ENCODE measurements at places on chromosomes 12 and 14.

DNA sequence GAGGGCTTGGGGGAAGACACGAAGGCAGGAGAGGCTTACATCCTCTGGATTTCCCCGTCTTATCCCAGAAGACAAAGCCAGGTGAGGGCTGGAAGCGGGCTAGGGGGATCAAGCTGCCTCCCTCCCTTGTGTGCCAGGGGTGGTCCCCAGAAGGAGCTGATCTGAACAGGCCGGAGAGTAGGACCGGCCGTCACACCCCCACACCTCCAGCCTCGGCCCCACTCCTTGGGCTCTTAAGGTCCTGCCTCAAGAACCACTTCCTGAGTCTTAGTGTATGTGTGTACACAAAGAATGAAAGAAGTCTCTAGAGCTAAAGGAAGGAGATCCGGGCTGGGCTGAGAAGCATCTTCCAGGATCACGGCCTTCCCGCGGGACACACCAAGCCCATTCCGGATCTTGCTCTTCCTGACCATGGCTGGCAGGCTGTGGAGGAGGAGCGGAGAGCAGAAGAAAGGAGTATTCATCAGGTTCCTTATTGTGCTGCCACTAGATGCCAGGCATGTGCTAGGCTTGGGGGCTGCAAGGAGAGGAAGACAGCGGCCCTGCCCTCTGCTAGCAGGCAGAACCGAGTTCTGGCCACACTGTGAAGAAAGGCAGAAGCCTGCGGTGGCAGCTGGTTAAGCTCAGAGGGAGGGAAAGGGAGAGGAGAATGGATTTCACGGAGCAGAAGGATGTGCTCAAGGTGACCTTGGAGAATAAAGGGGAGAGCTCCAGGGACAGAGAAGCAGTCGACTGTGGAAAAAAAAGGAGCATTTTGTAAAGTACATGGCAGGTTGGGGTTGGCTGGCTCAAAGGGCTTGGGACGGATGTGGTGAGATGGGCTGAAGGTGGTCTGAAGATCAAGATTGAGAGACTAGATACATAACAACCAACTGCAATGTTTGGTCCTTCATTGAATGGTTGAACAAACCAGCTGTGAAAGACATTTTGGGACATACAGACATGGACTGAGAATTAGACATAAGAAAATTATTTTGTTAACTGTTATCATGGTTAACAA, 1.3 kb upstream of the CD63 start:
- no peak for DNase-seq

DNA sequence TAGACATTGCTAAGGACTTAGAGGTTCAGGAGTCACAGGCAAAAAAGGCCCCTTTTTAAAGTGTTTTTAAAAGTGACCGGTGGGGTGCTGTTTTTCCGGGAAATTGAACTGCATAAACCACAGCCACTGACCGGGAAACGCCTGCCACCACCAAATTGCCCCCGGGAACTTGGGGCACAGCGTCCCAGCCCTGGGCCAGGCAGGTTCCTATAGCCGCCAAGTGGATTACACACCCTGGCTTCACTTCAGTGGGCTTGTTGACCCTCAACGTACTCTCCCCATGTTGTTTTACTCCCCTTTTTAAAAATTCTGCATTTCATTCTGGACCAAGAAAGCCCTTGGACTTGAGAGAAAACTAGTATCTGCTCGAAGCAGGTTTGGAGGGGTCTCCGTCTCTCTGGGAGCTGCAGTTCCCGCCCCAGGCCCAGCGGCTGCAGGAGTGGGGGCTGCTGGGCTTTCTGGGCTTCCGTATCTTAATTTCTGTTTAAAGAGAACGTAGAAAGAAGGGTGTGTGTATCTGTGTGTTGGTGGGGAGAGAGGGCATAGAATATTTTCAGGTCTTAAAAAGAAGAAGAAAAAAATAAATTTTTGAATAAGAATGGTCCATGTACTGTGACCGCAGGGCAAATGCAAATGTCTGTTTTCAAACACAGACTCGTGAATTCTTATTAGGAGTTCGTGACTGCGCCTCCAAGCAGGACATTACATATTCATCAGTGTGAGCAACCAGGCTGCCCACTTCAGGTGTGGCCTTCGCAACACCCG, 82.9 kb downstream of the PAPOLA start:
- DNase-seq = no peak

- no peak for DNase-seq
These were observed 16.1 kb downstream of the FGD6 start for GRCh38 chr12:95201056-95201670.

GRCh38 chr12:122840580-122841513, 5.6 kb downstream of the HIP1R start:
- no peak for DNase-seq

GRCh38 chr12:82132390-82132789, 225.8 kb downstream of the CCDC59 start:
- DNase-seq = no peak

DNA sequence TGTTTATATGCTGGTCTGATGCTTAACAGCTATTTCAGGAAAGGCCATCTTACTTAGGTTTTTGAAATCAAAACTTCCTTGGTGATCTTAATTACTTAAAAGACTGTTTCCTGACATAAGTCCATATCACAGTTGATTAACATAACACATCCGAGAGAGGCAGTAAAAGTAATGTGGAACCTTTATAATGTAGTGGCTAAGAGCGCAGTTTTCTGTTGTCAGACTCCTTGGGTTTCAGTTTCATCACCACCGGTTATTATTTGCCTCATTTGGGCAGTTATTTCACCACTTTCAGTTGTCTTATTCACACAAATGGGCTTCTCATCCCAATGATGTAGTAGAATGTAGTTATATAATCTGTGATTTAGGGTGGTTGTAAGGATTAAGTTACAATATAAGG, 30.9 kb downstream of the TBC1D15 start:
- DNase-seq = no peak

GRCh38 chr14:41457393-41457792, 149.3 kb upstream of the LRFN5 start:
- DNase-seq = no peak

DNA sequence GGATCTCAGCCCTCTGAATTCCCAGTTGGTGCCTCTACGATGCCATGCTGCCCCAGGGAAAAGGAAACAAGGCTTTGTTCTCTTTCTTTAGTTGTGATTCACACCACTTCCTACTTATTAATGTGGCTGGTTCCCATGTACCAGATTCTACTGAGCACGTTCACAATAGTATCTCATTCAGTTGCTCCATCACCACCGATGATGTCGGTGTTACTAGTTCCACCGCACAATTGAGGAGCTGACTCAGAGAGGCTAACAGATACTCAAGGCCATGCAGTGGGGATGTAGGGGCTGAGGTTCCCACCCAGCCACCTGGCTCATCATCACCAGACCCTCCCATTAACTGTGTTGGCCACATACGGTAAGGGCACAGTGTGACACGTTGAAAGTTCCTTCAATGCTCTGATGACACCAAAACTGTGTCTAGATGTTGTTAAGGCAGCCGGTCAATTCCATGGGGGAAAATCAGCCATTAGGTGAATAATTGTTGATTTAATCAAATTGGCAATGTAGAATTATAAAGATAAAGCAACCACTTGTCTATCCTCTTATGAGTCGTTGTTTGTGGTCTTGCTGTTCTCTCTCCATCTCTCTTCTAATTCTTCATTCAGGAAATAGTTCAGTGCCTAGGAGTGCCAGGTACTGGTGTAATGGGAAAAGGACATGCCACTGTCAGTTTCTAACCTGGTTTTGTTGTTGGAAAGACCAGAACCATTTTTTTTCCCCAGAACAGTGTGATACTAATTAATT, 244.2 kb upstream of the CRY1 start:
- DNase-seq = no peak

DNA sequence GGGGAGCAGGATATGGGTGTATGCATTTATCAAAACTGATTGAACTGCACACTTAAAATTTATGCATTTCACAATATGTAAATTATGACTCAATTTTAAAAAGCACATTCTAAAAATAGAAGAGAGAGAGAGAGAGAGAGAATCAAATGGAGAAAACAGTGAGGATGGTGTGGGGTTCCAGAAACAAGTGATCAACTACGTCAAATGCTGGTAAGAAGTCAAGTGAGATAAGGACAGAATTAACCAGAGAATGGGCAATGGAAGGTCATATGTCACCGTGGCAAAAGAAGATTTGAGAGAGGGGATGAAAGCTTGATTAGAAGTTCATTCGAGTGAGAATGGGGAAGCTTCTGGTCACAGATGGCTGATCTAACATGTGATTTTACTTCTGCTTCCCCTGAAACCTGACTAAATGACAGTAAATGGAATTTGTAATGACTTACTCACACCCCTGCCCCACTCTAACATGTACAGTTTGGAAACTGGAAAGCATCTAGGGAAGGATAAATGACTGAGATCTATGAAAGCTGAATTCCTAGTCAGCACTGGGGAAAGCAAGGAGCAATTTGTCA, 276.5 kb upstream of the AMIGO2 start:
- no peak for DNase-seq

GRCh38 chr12:29589851-29590250, 92.4 kb upstream of the OVCH1 start:
- DNase-seq = no peak

DNA sequence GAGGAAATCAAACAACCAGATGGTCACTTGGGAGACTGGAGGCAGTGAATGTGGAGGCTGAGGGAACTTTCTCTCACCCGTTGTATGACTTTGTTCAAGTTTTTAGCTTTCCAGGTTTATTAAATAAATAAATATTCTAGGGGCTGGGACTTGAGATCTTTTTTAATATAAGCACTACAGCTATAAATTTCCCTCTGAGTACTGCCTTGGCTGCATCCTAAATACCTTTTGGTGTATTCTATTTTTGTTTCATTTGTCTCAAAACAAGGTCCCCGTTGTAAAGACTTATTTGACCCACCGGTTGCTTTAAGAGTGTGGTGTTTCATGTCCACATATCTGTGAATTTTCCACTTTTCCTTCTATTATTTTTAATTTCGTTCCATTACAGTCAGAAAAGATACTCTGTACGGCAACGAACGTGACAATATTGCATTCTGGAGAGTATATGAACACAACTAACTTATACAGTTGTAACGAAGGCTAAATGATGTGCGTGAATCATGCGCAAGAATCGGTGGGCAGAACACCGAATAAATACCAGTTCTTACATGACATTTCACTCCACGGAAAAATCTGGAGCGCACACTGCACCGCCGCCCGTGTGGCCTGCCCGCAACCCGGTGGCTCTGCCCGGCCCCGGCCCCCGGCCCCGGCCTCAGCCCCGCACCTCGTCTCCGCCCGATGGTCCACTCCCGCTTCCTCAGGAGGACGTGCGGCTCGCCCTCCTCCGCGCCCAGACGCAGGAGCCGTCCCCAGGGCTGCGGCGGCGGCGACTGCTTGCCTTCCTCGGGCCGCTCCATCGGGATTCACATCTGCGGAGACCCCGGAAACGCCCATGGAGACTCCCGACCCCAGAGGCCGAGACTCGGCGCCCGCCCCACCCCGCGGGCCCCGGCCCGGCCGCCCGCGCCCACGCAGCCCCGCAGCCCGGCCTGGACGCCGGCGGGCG, 602 bp downstream of the CHFR start:
- no peak for DNase-seq

GRCh38 chr12:127035011-127035879, 1231.7 kb upstream of the TMEM132C start:
- no peak for DNase-seq

DNA sequence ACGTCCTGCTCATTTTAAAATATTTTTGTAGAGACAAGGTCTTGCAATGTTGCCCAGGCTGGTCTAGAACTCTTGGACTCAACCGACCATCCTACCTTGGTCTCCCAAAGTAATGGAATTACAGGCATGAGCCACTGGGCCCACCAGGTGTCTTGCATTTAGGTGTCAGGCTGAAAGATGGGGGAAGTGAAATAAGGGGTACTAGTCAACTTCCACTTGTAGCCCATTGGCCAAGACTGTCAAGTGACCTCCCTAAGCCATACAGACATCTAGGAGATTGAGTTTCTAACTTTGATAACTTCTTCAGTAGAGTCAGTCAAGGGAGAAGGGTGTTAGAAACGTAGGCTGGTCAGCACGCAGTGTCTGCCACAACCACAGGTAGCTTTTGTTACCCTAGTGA, 32.0 kb downstream of the ARF6 start:
- no peak for DNase-seq

GRCh38 chr12:28130625-28131598, 59.3 kb upstream of the CCDC91 start:
- DNase-seq = no peak

DNA sequence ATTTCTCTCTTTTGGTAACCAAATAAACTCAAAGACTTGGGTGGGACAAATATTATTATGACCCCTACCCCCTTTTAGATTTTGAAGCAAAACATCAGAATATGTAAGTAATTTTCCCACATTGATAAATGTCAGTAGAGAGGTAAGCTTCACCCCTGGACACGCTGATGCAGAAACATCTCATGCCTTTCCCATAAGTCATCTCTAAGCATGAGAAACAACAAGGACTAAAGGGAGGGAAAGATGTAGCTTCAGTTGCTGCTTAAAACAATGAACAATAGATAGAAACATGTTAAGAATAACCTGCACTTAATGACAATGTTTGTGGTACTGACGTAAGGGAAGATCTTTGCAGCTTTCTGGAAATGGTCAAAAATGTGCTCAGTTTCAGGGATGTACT, 56.3 kb upstream of the SLC8A3 start:
- DNase-seq = no peak
